ENCODE measurements at places on chromosomes 4 and X.
A peak's percentile ranks its signal among the peaks of the same experiment; 100 is the strongest.

GRCh38 chr4:39118034-39118658 is 56.1 kb downstream of the KLHL5 start:
- ATAC-seq, result no peak

DNA sequence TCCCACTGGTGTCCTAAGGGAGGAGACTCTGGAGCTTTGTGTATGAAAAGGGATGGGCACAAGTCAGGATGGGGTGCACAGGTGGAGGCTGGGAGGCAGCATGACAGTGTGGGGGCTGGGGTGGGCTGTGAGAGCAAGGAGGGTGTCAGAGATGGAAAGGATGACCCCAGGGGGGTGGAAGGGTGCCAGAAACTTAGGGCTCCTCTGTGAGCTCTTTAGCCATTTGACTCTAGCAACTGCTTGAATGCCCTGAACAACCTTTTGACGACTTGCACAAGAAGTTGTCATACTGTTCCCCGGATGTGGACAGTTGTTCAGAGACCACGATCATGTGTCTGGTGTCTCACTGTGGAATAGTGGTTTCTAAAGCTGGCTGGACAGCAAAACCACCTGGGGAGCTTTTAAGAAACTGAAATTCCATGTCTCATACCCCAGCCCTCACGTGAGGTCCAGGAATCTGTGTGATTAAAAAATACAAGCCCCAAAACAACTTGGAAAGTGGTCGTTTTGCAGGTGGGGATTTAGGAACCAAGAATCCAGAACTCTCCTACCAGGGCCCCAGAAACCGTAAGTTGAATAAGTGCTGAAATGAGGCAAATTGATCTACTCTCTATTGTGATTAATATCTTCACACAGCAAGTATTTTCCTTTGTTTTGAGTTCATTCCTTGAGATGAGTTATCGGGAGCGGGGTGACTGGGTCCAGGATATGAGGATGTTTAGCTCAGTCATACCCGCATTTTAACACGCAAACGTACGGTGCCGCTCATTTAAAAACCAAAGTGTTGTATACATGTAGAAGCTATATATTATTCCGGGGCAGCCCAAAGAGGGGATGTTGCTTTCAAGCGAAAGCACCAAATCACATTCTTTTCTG is 3.4 kb downstream of the RHOH start:
- peak; percentile 38 for ATAC-seq

GRCh38 chr4:53173576-53173975 is 192.3 kb downstream of the SCFD2 start:
- ATAC-seq, result no peak

- ATAC-seq, result no peak
These were observed 33.9 kb downstream of the KLHL15 start for GRCh38 chrX:23993012-23993633.

- ATAC-seq, result no peak
These were observed 710.4 kb upstream of the PABPC4L start for GRCh38 chr4:134911941-134912340.

- no peak for ATAC-seq
These were observed 24.7 kb upstream of the PBDC1 start for GRCh38 chrX:76148041-76148665.

GRCh38 chr4:25861951-25862410 is 807 bp downstream of the SEL1L3 start:
- ATAC-seq, result no peak

GRCh38 chrX:10190367-10190766 is 33.6 kb downstream of the CLCN4 start:
- peak; percentile 58 for ATAC-seq

- no peak for ATAC-seq
These were observed 9.9 kb upstream of the GASK1B start for GRCh38 chr4:158182736-158183135.

DNA sequence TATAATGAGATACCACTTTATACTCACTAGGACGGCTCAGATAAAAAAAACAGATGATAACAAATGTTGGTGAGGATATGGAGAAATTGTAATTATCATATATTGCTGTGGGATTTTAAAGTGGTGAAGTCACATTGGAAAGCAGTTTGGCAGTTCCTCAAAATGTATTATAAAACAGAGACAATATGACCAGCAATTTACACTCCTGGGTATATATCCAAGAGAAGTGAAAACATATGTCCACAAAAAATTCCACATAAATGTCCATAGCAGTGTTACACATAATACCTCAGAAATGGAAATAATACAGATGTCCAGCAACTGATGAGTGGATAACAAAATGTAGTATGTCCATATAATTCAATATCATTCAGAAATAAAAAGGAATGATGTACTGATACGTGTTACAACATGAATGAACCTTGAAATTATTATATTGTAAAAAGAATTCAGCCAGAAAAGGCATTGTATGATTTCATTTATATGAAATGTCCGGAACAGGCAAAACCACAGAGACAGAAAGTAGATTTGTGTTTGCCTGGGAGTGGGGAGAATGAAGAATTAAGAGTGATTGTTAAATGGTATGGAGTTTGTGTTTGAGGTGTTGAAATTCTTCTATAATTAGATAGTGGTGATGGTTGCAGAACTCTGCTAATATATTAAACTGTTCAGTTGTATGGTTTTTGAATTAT is 220.9 kb downstream of the SLC7A11 start:
- no peak for ATAC-seq

DNA sequence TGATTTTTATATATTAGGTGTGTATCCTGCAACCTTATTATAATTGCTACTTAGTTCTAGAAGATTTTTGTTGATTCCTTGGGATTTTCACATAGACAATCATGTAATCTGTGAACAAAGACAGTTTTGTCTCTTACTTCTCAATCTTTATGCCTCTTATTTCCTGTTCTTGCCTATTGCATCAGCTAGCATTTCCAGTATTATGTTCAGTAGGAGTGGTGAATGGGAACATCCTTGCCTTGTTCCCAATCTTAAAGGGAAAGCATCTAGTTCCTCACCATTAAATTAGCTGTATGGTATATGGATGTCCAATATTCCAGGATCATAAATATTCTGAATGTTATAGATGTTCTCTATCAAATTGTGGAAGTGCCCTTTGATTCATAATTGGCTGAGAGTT is 41.8 kb downstream of the AWAT2 start:
- no peak for ATAC-seq

GRCh38 chr4:176302283-176303275 is 17.2 kb upstream of the SPCS3 start:
- ATAC-seq, result no peak

DNA sequence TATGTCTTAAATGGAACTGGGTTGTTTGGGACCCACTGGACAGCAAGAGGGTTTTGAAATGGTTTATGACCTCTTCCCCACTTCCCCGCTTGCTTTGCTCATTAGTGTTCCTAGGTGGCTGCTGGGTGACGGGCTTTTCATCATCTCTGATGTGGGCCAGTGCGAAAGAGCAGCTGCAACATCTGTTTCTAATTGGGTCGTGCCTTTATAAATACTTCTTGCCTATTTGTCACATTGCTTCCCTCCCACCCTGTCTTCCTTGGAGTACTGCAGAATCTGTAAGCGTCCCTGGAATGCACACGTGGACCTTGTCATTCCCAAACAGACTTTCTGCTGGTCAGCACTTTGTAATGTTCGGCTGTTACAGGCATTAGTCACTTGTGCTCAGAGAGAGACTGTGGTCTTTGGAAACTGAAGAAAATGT is 35.2 kb downstream of the SEPTIN11 start:
- ATAC-seq, result peak; percentile 44

GRCh38 chr4:143186212-143186611 is 1.5 kb downstream of the USP38 start:
- ATAC-seq, result no peak

DNA sequence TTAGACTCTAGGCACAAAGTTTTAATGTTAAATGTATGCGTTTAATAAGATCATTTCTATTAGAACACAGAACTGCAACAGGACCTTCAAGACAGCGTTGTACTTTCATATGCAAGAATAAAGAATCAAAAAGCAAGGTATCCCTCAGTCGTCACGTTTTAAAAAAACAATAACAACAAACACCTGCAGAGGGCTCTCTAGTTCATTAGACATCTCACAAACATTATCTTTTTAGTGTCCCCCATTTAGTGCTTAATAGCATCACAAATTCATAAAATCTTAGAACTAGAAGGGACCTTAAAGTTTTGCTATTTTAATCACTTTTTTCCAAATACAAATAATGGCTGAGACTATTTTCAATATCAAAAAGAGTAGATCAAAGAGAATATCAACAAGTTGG is 236.6 kb downstream of the DCHS2 start:
- no peak for ATAC-seq

DNA sequence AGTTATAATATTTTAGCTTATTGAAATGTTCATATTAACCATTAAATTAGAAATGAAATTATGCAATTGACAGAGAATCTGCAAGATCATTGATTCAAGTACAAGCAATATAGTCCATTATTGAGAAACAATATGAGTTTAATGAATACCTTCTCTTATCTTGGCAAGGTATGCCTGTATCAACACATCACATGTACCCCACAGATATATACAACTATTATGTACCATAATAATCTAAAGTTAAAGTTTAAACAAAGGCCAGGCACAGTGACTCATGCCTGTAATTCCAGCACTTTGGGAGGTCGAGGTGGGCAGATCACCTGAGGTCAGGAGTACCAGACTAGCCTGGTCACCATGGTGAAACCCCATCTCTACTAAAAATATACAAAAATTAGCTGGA is 514.7 kb downstream of the PCDH7 start:
- ATAC-seq, result no peak

DNA sequence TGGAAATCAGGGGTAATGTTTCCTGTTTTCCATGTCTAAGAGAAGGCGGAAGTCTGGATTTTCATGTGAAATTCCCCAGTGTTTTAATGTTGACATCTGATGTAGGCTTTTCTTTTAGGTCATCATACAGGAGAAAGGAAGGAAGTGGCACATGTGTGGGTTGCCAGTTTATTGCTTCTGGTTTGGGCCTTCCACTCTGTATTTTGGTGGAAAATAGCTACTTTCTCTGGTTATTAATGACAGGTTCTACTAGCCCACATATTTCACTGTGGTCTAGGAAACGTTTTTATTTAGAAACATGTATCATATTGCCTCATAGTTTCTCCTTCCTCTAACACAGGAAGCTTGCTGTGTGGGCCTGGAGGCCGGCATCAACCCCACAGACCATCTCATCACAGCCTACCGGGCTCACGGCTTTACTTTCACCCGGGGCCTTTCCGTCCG is 7.2 kb downstream of the PDHA1 start:
- no peak for ATAC-seq

DNA sequence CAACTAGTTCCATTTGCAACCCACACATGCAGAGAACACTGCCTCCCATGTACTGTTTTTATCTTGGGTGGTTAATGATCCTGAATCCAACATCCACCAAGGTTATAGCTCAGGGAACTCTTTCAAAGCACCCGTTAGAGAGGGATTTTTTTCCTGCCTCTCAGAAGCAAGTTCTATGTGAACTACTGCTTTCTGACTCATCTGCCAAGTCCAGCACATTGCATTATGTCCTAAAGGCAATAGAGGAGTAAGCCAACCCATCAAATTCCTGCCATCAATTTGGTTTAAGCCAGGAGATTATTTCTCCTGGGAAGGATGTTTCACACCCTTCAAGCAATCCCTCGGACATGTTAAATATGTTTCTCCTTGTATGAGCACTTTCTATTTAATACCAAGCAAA is 334.5 kb downstream of the GASK1B start:
- ATAC-seq, result no peak

DNA sequence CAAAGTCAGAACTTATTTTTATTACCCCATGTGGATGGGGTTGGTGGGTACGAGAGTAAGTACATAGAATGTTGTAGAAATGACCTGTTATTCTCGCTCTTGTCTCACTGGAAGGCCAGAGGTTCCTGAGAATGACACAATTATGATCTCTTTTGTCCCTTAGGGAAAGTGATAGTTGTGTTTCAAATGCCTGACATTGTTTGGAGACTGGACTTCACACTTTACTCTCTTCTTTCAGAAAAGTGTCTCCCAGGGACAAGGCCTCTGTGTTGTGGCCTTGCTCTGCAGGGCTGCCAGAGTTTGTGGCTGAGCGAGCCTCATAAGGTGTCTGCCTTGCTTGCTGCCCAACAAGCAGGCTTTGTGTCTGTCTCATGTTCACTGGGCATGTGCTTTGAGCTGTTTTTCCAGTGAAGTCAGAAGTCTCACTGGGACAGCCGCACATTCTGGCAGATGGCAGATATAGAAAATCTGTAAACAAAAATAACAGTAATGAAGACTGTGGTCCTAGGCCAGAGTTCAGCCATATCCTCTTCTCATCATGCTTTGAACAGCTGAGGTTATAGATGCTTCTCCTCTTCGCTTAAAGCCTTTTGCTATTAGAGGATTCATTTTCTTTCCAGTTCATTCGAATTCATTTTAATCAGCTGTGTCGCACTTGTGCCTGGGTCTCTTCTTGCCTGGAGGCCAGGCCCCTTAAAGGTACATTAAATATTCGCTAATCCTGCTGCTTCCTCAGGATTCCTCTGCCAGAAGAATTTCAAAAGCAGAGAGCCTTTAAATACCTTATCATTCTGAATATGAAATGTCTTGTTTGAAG is 14.4 kb downstream of the PPEF1 start:
- no peak for ATAC-seq

GRCh38 chr4:141432000-141432712 is 204.2 kb upstream of the IL15 start:
- no peak for ATAC-seq

DNA sequence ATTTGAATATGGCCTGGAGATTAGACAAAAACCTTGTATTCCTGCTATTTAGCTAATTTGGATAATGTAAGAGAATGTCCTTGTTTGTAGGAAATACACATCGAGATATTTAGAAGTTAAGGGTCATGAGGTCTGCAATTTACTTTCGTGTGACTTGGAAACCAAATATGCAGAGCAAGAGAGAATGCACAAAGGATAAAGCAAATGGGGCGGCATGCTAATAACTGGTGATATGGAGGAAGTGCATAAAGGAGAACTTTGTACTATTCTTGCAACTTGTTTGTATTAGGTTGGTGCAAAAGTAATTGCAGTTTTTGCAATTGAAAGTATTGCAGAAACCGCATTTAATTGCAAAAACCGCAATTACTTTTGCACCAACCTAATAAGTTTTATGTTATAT is 7.2 kb upstream of the CXCR3 start:
- no peak for ATAC-seq

DNA sequence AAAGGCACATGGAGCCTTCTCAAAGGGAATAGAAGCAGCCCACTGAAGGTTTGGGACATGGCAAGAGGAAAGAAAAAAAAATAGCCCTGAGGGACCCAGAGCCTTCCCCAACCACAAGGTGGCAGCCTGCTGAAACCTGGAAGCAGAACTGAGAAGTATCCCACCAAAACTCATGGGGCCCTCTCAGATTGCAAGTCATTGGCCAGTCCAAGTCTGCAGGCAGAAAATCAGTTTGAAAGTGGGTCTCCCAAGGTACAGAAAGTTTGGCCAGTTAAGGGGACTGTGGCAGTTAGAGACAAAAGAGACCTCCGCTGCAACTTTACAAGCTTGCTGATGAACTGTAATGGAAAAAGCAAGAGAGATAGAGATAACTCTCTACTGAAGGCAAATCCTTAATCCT is 155.8 kb downstream of the ANTXR2 start:
- ATAC-seq, result no peak
